ENCODE measurements at places on chromosomes 3 and 15. TPM values are rescaled to one million over a fixed set of nuclear protein-coding genes. Genes with fewer than 3 reads are reported as not detected.

Gene PP2D1
- not detected for total RNA-seq

Gene SCG3
- total RNA-seq = not detected

Gene GOLGA6L22
- not detected for total RNA-seq

Gene PROS1
- 10.8 TPM for total RNA-seq

Gene FAM162A
- total RNA-seq = 31.0 TPM

Gene FRMD5
- 2.1 TPM for total RNA-seq

Measured in A549 treated with AZD2906 at 1 μM for 4 hours (cell line).